Testis (tissue), 5 donors: ENCODE measurements at places on chromosomes 1 and 21. TPM values are rescaled to one million over a fixed set of nuclear protein-coding genes. Genes with fewer than 3 reads are reported as not detected.
A peak's percentile ranks its signal among the peaks of the same experiment; 100 is the strongest.

SLC45A1 gene
- 5.6 TPM for polyA plus RNA-seq

DNA sequence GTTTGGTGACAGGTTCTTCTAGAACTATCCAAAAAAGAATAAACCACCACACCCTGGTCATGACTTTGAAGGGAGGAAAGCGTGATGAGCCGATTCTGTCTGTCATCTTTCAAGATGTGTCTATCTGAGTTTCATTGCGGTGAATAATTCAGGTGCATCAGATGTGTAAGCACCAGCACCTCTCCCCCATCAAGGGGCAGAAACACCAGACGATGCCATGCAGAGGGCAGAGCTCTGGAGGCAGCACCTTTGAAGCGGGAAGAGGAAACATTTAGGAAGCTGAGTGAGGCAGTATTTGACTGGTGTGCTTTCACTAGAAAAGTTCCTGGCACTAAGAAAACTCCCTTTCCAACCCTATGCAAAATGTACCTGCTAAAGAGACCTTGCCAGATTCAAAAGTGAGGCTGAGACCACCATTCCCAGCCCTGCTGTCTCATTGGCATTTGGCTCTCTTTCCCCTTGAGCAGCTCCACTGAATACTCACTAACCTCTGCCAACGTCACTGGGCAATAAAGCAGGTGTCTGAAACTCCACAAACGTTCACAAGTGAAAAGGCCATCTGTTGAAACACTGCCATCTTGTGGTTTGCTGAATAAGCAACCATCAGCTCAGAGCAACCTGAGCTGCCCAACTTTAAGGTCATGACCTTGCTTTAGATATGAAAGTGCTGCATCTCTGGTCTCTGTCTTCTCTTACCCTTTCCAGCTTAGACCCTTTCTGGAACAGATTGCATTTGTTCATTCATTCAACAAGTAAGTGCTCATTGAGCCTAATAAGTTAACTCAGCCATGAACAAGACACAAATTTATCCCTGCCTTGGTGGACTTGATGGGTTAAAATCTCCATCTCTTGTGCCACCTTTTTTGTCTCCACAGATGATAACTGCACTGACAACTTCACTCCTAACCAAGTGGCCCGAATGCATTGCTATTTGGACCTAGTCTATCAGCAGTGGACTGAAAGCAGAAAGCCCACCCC lies 228.6 kb downstream of the PAPPA2 start:
- peak; percentile 40 for DNase-seq

DNA sequence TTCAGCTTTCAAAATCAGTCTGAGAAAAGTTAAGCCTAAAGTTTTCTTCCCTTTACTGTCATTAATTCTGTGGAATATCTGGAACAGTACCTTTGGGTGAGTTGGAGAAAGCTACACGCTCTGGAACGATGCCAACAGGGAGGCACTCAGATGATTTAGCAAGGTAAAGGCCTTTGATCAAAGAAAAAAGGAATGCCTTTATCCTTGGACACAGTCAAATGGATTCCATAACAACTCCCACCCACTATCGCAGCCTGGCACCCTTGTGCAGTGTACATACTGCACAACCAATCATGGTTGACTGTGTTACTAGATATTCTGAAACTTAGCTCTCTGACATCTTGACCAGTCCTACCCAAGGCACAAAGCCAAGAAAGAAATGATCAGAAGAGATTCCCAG lies 218.7 kb downstream of the PATJ start:
- DNase-seq: no peak

UTS2 gene
- polyA plus RNA-seq: 1.1 TPM

DNA sequence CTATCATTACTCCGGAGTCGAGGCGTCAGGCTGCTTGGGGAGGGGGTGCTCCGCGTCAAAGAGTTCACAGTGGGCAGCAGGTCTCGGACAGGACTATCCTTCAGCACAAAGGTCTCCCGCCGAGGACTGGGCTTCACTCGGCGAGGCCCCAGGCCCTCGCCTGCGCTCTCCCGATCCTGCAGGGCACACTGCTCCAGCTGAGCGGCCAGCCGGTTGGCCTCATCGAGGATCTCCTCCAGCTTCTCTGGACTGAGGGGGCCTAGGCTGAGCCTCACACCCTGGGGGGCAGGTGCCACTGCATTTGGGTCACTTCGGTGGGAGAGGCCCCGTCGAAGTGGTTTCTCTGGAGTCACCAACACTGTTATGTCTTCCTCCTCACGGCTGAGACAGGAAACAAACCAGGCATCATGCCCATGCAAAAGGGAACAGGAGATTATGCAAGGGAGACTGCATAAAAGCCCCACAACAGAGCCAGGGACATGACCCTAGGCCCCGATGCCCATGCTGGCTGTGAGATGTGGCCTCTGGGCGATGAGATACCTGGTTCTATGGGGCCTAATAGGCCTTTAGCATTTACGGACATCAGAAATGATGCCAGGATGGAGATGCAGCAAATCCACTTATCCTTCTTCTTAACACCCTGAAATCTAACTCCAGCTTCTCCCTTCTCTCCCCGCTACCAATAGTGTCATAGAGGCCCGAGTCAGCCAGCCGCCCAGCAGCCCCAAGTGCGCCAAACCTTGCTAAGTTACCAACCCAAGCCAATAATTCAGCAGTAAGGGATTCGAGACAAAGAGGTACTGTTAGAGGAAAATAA lies 1.1 kb downstream of the PSRC1 start:
- DNase-seq: no peak

DNA sequence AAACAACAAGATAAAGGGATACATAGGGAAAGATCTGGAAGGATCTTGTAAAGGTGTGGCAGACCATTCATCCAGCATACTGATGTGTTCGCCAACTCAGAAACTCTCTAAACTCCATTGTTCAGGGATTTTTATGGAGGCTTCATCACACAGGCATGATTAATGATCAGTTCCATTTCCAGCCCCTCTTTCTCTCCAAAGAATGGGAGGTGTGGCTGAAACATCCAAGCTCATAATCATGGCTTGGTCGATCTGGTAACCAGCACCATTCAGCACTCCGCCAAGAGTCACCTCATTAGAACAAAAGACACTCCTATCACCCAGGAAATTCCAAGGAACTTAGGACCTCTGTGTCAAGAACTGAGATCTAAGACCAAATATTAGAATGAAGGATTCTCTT lies 180.6 kb upstream of the RNPC3 start:
- DNase-seq: no peak

- DNase-seq: peak; percentile 15
Measured at GRCh38 chr1:79726321-79726720, 719.8 kb upstream of the ADGRL4 start.

DNM3 gene
- 4.9 TPM for polyA plus RNA-seq

DNA sequence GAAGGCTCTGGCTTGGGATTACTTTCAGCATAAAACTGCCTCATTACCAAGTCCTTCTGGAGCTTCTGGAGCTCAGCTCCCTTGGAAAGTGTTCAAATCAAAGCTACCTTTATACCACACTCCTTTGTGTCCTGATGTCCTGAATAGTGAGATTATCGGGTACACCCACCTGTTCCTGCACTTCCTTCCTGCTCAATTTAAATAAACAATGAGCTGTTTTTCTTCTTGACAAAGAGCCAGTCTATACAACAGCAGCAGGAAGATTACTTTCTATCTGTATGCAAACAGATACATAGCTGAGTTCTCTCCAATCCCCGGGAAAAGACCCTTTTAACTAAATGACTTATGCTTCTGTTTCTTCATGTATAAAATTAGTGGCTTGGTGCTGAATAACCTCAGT lies 258.0 kb upstream of the FMN2 start:
- no peak for DNase-seq

DESI2 gene
- polyA plus RNA-seq: 114 TPM

- DNase-seq: no peak
Measured at GRCh38 chr1:204630132-204630905, 55.2 kb downstream of the LRRN2 start.

COL11A1 gene
- 7.0 TPM for polyA plus RNA-seq

KIF21B gene
- polyA plus RNA-seq: 32.3 TPM

TRAF3IP3 gene
- polyA plus RNA-seq: 9.2 TPM

DNA sequence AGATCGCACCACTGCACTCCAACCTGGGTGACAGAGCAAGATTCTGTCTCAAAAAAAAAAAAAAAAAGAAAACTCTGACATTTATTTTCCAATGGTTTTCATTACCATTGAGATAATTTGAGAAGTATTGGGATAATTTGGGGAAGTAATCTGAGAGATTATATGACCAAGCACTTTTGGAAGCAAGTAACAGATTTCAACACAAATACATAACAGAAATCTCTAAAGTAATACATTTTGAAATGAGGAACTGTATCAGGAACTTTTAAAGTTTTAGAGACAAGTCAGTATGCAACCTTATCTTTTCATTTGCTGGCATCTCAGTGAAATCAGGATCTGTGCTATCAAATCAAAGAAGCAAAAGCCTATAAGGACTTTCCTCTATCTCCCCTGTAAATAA lies 25.4 kb upstream of the SLC16A1 start:
- DNase-seq: no peak
